Activated CD8-positive, alpha-beta T cell treated with anti-CD3 and anti-CD28 coated beads for 36 hours (primary cell): ENCODE measurements at places on chromosomes 1 and 21. TPM values are rescaled to one million over a fixed set of nuclear protein-coding genes. Genes with fewer than 3 reads are reported as not detected.

DNA sequence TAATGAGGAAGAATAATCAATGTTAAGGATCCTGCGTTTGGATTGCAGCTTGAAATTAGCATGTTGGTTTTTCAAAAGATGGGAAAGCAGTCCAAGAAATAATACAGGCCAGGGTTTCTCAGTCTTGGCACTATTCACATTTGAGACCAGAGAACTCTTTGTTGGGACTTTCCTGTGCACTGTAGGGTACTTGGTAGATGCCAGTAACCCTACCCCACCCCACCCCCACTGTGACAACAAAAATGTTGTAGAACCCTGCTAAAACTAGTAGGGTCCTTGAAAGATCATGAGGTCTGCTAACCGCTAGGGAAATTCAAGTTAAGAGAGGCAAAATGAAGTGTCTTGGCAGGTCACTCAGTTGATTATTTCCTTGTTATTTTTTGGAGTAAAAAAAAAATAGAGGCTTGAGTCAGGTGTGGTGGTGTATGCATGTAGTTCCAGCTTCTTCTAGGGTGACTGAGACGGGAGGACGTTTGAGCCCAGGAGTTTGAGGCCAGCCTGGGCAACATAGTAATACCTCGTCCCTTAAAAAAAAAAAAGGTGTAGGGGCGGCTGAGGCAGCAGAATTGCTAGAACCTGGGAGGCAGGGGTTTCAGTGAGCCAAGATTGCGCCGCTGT, 53.3 kb downstream of the SPEN start:
- DNase-seq, result no peak

DNA sequence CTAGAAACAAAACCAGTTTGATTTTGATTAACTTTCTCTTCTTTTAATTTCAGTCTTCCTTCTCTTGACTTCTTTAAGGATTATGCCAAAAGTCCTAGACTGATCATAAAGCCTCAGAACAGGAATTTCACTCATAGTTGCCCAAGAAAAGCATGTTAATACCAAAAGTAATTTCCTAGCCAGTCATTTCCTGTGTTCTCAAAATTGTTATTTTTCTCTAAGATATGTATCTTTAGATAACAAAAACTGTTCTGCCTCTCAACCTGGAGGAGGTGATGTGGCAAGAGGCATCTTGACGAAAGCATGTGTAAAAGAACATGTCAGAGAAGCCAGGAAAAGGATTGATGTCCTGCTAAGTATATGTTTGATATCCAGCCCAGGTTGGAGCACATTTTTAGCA, 78.0 kb upstream of the IPO9 start:
- no peak for DNase-seq

- peak; percentile 73 for DNase-seq
Observed at GRCh38 chr21:44089001-44089911, 17.9 kb upstream of the PWP2 start.

GRCh38 chr1:211610779-211611556, 32.0 kb upstream of the SLC30A1 start:
- no peak for DNase-seq

GRCh38 chr1:167364826-167365225, 144.1 kb downstream of the POU2F1 start:
- DNase-seq, result no peak

The TSPEAR gene
- not detected for total RNA-seq

The EXO5 gene
- 10.2 TPM for total RNA-seq

The RAB42 gene
- total RNA-seq, result not detected
